HT-29 (cell line): ENCODE measurements at places on chromosomes 4 and X.

DNA sequence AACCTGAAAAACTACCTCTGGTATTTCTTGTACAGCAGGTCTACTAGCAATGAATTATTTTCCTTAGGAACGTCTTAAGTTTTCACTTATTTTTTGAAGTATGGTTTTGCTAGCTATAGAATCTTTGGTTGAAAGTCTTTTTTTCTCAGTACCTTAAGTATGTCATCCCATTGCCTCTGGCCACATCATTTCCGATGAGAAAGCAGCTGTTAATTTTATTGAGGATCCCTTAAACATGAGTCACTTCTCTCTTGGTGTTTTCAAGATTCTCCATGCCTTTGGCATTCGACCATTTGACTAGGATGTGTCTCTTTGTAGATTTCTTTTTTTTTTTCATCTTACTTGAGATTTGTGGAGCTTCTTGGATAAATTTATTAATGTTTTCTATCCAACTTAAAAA lies 803.8 kb upstream of the AMOT start:
- no peak for DNase-seq

- DNase-seq = no peak
Measured at GRCh38 chr4:142322996-142323395, 523.1 kb downstream of the INPP4B start.

- no peak for DNase-seq
Measured at GRCh38 chr4:139971111-139971510, 182.9 kb downstream of the MAML3 start.

- DNase-seq = no peak
Measured at GRCh38 chrX:19879181-19879580, 8.2 kb downstream of the SH3KBP1 start.

DNA sequence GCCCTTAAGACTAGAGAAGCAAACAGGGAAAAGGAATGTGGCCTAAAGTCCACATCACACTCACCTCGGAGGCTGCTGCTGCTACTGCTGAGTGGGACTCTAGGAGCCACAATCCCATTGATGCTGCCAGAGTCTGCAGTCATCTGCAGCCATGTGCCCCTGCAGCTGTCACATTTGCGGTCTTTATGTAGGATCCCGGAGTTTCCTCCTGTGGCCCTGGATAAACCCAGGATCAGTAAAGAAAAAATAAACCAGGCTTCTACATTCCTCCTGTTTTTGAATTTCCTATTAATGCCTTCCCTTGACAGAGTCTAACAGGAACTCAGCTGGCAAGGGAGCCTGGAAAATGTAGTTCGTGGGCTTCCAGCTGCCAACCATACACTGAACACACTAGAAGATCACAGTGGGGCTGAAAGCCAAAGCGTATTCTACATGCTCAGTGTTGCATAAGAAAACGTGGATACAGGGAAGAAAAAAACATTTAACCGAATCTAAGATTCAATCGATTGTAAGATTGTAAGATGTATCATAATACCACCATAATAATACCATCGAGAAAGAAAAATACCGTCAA lies 10.3 kb upstream of the PHEX start:
- no peak for DNase-seq

GRCh38 chr4:122703868-122704267 lies 28.6 kb upstream of the BBS12 start:
- no peak for DNase-seq

- DNase-seq = no peak
Measured at GRCh38 chrX:118221270-118221669, 104.7 kb upstream of the KLHL13 start.

DNA sequence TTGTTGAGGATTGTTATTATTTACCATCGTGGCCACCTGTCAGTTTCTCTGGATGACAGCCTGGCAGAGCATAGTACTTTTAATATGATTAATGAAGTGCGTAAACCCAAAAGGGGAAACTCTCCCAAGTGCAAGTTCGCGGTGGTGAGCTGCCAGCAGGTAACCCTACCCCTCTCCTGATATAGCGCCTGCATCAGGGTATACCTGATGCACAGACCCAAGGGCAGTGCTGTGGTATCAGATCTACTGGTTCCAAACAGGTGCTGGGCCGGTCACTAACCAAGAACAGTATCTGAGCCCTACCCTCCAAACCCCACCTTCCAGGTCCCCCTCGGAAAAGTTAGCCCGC lies 1.6 kb downstream of the RNF150 start:
- DNase-seq = no peak
